ENCODE measurements at places on chromosomes 3 and 15.

GRCh38 chr15:62946940-62947339 lies 95.6 kb upstream of the TPM1 start:
- H3K27me3 ChIP-seq: peaks cover 23% of the 10 kb centered on the region
- DNase-seq: no peak
- H3K27ac ChIP-seq: no peak overlapping the region
- H3K4me1 ChIP-seq: no peaks in the 10 kb centered on the region
- no peaks in the 10 kb centered on the region for H3K36me3 ChIP-seq

- no peak overlapping the region for H3K27ac ChIP-seq
- no peak for DNase-seq
- H3K36me3 ChIP-seq: no peaks in the 10 kb centered on the region
- peaks cover 3% of the 10 kb centered on the region for H3K27me3 ChIP-seq
Observed at GRCh38 chr3:132804498-132804897, 82.3 kb upstream of the NPHP3 start.

- peak overlapping the region; percentile 72 for H3K4me3 ChIP-seq
- peak overlapping the region; percentile 88 for H3K27ac ChIP-seq
- peaks cover 68% of the 10 kb centered on the region for H3K4me1 ChIP-seq
- no peaks in the 10 kb centered on the region for H3K27me3 ChIP-seq
Observed at GRCh38 chr3:128803307-128803706, 76.1 kb upstream of the ACAD9 start.

- no peak overlapping the region for H3K27ac ChIP-seq
- DNase-seq: no peak
- peaks cover 6% of the 10 kb centered on the region for H3K36me3 ChIP-seq
- no peak overlapping the region for H3K4me3 ChIP-seq
- H3K27me3 ChIP-seq: no peaks in the 10 kb centered on the region
Observed at GRCh38 chr3:185290266-185290665, 36.4 kb upstream of the EHHADH start.

- peaks cover 13% of the 10 kb centered on the region for H3K27me3 ChIP-seq
- H3K4me1 ChIP-seq: no peaks in the 10 kb centered on the region
- no peaks in the 10 kb centered on the region for H3K36me3 ChIP-seq
- H3K27ac ChIP-seq: no peak overlapping the region
Observed at GRCh38 chr15:92271179-92271578, 122.5 kb upstream of the ST8SIA2 start.

GRCh38 chr3:154111365-154111935 lies 9.7 kb upstream of the ARHGEF26 start:
- no peak for DNase-seq
- H3K4me1 ChIP-seq: no peaks in the 10 kb centered on the region
- H3K27ac ChIP-seq: no peak overlapping the region
- H3K27me3 ChIP-seq: peaks cover 21% of the 10 kb centered on the region
- no peak overlapping the region for H3K4me3 ChIP-seq

DNA sequence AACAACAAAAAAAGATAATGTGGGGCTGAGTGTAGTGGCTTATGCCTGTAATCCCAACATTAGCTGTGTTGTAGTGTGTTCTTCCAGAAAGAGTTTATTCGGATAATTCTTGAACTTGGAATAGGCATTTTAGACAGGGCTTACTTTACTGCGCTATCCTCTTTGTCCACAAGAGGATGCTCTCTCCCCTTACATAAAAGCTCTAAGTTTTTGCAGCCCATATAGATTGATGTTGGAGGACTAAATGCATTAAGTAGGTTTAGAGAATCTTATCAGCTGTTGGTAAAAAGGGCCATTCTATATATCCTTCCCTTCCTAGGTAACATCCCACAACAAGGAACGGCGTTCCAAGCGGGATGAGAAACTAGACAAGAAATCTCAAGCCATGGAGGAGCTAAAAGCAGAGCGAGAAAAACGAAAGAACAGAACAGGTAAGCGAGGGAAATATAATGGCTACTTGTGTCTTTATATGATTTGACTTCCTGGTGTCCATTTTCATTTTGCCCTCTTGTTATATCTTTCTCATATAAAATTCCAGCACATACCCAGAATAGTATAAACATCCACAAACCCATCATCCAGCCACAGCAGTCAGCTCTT lies 27.8 kb upstream of the ITPKA start:
- H3K4me3 ChIP-seq: no peak overlapping the region
- H3K27me3 ChIP-seq: no peaks in the 10 kb centered on the region
- H3K36me3 ChIP-seq: peaks cover 20% of the 10 kb centered on the region
- no peak overlapping the region for H3K27ac ChIP-seq

- no peak for DNase-seq
- H3K4me1 ChIP-seq: peaks cover 28% of the 10 kb centered on the region
- peaks cover 11% of the 10 kb centered on the region for H3K36me3 ChIP-seq
- H3K4me3 ChIP-seq: no peak overlapping the region
- no peaks in the 10 kb centered on the region for H3K27me3 ChIP-seq
- H3K27ac ChIP-seq: no peak overlapping the region
Observed at GRCh38 chr3:171556574-171557145, 96.5 kb upstream of the TNIK start.

- H3K27ac ChIP-seq: no peak overlapping the region
- no peaks in the 10 kb centered on the region for H3K27me3 ChIP-seq
- H3K36me3 ChIP-seq: peaks cover 3% of the 10 kb centered on the region
- H3K4me3 ChIP-seq: no peak overlapping the region
- no peaks in the 10 kb centered on the region for H3K4me1 ChIP-seq
Observed at GRCh38 chr3:128385080-128385832, 81.4 kb downstream of the DNAJB8 start.

GRCh38 chr15:80596521-80596976 lies 98.6 kb upstream of the ABHD17C start:
- H3K27me3 ChIP-seq: peaks cover 8% of the 10 kb centered on the region
- H3K36me3 ChIP-seq: no peaks in the 10 kb centered on the region
- no peak overlapping the region for H3K4me3 ChIP-seq
- DNase-seq: no peak
- H3K4me1 ChIP-seq: no peaks in the 10 kb centered on the region
- no peak overlapping the region for H3K27ac ChIP-seq

GRCh38 chr3:186154641-186155040 lies 45.8 kb upstream of the ETV5 start:
- peaks cover 40% of the 10 kb centered on the region for H3K27me3 ChIP-seq
- no peaks in the 10 kb centered on the region for H3K36me3 ChIP-seq
- H3K4me1 ChIP-seq: peaks cover 11% of the 10 kb centered on the region

DNA sequence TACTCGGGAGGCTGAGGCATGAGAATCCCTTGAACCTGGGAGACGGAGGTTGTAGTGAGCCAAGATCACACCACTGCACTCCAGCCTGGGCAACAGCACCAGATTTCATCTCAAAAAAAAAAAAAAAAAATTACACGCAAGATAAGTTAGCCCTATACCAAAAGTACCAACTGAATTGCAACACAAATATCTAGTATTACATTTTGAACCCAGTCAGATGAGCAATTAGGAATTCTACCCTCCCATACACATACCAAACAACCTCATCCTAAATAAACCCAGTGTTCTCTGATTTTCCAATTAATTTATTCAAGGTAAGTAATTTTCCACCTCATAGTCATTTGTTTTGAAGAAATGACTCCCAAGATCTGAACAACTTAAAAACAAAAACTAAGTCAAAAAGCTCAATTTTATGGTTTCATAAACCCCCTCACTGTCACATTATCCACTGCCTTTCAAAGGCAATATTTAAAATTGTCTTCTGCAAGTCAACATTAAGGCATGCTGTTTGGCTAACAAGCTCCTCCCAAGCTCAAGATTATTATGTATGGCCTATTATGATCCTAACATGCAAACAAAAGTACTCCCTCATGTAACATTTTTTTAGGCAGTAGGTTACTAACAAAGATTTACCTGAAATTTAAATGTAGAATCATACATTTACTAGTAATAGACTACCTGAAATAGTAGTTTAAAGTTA lies 4.5 kb downstream of the RAF1 start:
- peaks cover 14% of the 10 kb centered on the region for H3K36me3 ChIP-seq
- no peak overlapping the region for H3K4me3 ChIP-seq
- no peaks in the 10 kb centered on the region for H3K27me3 ChIP-seq
- no peak for DNase-seq

DNA sequence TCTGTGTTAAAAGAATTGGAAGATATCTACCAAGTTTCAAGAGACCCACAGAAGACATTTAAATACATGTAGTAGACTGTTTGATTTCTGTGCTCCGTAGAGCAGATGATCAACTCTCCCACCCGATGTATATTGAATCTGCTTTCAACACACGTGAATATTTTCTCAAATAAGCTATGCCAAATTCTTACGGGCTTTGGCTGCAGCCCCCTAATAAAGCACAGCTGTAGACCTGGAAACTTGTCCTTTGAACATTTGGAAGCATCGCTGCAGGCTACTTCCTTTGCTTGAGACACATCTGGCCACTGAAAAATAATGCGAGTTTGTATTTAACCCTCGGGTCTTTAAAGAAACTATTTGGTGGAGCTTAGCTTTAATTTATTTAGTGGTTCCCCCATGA lies 98.3 kb upstream of the SELENOK start:
- no peaks in the 10 kb centered on the region for H3K36me3 ChIP-seq
- H3K27ac ChIP-seq: no peak overlapping the region
- no peak for DNase-seq
- H3K4me3 ChIP-seq: no peak overlapping the region

DNA sequence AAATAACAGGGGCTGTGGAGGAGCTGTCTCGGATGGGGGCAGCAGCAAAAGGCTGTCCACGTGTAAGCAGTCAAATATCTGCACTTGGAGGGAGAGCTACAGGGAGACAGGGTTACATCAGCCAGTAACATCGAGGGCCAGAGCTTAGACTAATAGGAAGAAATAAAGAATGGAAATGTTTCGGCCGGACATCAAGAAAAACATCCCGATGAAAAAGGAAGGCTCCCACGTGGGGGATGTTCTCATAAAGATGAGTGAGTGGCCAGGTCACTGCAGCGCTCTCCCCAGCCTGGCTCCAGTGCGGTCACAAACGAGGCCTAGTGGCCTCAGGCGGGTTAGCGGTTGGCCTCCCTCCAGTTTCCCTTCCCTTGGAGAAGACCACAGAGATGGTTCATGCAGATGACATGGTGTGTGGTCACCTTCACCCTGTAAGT lies 56.1 kb upstream of the WNT5A start:
- H3K36me3 ChIP-seq: no peaks in the 10 kb centered on the region
- no peaks in the 10 kb centered on the region for H3K4me1 ChIP-seq
- no peak overlapping the region for H3K4me3 ChIP-seq
- no peak overlapping the region for H3K27ac ChIP-seq
- DNase-seq: no peak

GRCh38 chr3:127113571-127113891 lies 79.4 kb upstream of the PRR23E start:
- H3K4me1 ChIP-seq: no peaks in the 10 kb centered on the region
- H3K4me3 ChIP-seq: no peak overlapping the region
- no peak for DNase-seq
- H3K27me3 ChIP-seq: peaks cover 17% of the 10 kb centered on the region
- H3K27ac ChIP-seq: no peak overlapping the region

DNA sequence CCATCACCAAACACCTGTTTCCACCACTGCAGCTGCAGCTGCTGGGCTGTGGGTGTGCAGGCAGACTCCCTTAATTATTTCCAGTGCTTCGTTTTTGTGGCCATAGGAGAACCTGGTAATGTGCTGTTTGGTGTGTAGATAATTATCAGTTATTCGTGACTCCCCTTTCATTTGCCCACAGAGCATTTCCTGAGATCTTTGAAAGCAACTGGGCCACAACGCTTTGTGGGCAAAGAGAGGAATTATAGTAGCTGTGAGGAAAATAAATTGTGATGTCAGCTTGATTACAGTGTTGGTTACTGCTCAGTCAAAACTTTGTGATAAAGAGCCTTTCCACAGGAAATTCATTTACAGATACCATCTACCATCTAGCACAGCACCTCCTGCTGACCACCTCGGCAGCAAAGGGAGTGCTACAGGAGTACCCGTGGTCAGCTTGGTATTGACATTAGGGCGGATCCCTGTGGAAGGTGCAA lies 193.3 kb upstream of the SLCO3A1 start:
- peaks cover 35% of the 10 kb centered on the region for H3K27me3 ChIP-seq
- H3K36me3 ChIP-seq: peaks cover 3% of the 10 kb centered on the region
- H3K4me3 ChIP-seq: peak overlapping the region; percentile 49

- no peak overlapping the region for H3K4me3 ChIP-seq
- no peak overlapping the region for H3K27ac ChIP-seq
- peaks cover 1% of the 10 kb centered on the region for H3K4me1 ChIP-seq
- DNase-seq: no peak
- H3K36me3 ChIP-seq: no peaks in the 10 kb centered on the region
Observed at GRCh38 chr3:44530911-44531310, 24.1 kb upstream of the ZKSCAN7 start.

Measured in activated naive CD8-positive, alpha-beta T cell treated with anti-CD3 and anti-CD28 coated beads, Interleukin-2, amount 10 ng/mL, durations not matched to agents 7 days and 5 days (primary cell).